ENCODE measurements at places on chromosomes 4 and X. TPM values are rescaled to one million over a fixed set of nuclear protein-coding genes. Genes with fewer than 3 reads are reported as not detected.

DNA sequence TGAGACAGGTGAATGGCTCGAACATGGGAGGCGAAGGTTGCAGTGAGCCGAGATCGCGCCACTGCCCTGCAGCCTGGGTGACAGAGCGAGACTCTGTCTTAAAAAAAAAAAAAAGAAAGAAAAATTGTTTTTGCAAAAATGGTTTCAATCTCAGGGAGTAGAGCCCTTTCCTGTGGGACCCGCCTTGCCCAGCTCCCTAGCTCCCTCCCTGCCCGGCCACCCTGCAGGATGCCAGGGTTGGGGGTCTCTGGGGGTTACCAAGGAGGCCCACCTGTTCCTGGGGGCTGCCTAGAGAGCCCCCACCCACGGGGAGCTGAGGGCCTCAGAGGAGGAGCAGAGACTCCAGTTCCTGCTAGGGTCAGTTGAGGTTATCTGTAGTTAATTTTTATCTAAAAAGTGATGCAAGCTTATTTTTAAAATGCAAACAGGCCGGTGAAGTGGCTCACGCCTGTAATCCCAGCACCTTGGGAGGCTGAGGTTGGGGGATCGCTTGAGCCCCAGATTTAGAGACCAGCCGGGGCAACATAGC, 18.7 kb upstream of the PLCXD1 start:
- no peak for DNase-seq

DNA sequence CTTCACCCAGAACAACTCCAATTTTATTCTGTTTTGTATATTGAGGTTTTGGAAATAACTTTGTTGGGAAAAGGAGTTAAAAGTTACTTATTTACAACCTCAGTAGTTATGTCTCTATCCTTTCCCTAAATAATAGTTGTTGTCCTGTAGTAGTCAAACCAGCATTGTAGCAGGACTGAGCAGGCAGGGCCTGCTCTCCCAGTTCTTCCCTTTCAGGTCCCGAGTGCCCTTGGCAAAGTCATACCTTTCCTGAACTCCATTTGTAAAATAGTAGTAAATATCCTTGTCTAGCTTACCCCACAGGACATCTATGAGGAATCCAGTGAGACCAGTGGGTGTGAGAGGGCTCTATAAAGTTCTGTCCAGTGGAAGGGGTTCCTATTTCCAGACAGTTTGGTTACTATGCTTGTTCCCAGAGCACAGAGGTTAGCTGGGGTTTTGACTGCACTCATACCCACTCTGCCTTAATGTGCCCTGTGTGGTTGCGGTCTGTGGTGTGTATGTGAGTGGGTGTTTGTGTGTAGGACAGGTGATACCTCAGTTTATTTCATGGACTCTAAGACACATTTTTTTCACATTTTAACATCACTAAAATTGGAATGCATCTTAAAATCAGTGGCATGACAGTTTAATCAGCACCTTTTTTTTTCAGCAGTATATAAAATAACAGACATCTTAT, 136.3 kb downstream of the AMMECR1 start:
- DNase-seq: no peak

- no peak for DNase-seq
These were observed 591.2 kb downstream of the PPP4R3C start for GRCh38 chrX:26871967-26872366.

The NWD2 gene
- 0.08 TPM for total RNA-seq
